ENCODE measurements at places on chromosomes 6 and 20.

- no peak for DNase-seq
These were observed 74.8 kb downstream of the JARID2 start for GRCh38 chr6:15320693-15321092.

DNA sequence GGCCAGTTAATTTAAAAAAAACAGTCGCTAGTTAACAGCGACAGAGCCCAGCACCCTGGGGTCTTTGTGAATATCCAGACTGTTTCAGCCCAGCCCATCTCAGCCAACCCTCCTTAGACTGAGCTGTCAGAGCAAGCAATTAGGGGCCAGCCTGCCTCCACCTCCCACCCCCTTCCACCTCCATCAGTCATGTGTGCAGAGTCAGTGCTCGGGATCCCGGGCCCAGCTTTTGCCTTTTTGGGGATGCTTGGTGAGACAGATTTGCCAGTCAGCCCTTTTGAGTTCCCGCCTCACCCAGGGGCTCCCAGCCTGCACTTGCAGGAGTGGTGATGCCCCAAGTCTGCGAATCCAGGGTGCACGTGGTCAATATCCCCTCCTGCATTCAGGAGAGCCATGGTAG, 6.5 kb upstream of the FAM83D start:
- DNase-seq: no peak

- DNase-seq: no peak
These were observed 4.2 kb downstream of the RIMS4 start for GRCh38 chr20:44805979-44806620.

DNA sequence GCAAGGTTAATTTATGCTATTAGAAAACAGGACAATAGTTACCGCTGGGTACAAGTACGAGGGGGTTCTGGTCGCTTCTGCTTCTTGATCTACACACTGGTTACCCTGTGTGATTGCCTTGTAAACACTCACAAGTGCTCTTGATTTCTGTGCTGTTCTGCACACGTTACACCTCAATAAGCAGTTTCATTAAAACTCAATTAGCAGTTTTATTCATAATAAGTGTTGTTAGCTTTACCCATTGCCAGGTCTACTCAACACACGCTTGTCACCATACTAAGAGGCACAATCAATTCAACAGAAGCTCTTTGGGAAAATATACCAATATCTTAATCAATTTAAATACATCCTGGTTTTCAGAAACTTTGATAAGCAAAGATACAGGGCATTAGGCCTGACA, 20.4 kb downstream of the BMP7 start:
- DNase-seq: no peak

GRCh38 chr20:535958-536357, 7.6 kb downstream of the CSNK2A1 start:
- DNase-seq: no peak
